Lower leg skin (tissue), 4 donors: ENCODE measurements at places on chromosomes 5 and 9. TPM values are rescaled to one million over a fixed set of nuclear protein-coding genes. Genes with fewer than 3 reads are reported as not detected.
A peak's percentile ranks its signal among the peaks of the same experiment; 100 is the strongest.

The KLF9 gene
- 198 TPM for total RNA-seq

The NEUROG1 gene
- not detected for total RNA-seq

GRCh38 chr9:127886401-127886972, 9.0 kb upstream of the AK1 start:
- no peak for DNase-seq

The KCTD16 gene
- total RNA-seq, result not detected

DNA sequence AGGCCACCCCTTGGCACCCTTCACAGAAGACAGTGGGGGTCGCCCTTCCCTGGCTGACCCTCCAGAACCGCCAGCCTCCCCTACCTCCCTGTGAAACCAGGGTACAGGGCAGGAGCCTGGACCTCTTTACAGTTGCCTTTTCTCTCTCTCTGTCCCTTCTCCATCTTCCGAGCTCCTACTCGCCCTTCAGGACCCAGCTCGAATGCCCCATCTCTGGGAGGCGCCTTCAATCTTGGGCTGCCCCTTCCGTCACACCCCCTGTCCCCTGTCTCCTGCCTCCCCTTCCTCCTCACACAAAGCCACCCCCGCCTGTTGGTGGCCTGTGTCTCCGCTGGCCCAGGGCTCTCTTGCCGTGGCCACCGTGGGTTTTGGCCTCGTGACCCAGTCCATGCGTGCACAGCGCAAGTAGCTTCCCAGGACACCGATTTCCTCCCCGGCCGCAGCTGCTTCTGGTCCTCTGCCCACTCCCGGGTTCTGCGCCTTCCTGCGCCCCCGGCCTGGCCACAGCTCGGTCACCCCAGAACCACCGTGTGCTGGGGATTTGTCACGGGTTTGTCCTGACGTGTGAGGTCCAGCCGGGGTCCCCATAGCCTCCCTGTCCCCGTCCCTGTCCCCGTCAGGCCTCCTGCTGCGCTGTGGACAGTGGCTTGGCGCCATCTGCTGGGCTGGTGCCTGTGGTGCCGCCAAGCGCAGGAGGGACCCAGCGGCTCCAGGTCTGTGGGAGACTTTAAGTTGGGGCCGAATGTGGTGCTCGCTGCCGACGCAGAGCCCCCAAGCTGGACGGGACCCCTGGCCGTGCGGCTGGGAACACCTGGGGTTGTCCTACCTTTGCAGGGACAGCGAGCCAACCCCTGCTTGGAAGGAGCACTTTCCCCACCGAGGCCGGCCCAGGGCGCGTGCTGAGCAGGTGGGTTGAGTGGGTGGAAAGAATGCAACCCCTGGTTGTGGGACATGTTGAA, 4.0 kb upstream of the TMEM250 start:
- peak; percentile 66 for DNase-seq

DNA sequence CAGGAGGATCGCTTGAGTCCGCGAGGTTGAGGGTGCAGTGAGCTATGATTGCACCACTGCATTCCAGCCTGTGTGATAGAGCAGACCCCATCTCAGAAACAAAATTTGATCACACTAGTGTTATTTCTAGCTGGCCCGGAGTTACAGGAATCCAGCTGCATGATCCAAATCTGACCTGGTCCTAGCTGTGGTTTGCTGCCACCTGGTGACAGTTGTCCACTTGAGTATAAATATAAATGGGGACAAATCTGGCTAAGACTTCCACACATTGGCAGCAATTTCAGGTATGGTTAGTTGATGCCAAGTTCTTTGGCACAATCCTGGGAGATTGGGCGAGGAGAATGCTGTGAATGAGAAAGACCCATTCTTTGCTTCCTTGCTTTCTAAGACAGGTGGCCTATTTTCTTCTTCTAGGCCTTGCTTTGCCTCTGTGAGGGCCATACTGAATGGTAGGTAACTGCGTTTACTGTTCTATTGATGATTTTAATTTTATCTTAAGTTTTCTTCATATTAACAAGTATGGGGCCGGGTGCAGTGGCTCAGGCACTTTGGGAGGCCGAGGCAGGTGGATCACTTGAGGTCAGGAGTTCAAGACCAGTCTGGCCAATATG, 35.4 kb downstream of the UBE2R2 start:
- no peak for DNase-seq

DNA sequence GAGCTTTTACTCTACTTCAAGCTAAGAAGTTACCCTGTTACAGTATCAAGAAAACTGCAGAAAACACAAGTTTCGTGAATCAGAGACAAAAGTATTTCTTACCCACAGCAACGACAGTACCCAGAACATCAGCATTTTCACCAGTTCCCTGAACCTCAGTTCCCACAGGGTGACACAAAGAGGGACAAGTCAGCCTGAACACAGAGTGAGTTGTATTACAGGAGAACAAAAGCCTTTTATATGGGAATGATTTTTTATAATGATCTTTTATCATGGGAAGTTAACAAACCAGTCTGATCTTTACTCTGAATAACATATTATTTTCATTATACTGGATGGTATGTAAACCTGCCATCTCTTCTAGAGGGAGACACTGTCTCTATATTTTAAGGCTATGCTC, 139.0 kb upstream of the ITGA1 start:
- no peak for DNase-seq

GRCh38 chr5:68740226-68740910, 353.4 kb upstream of the SLC30A5 start:
- DNase-seq, result no peak

GRCh38 chr9:110033869-110034268, 174.1 kb downstream of the C9orf152 start:
- DNase-seq, result no peak

- peak; percentile 2 for DNase-seq
These were observed 3.7 kb downstream of the ACTL7B start for GRCh38 chr9:108852079-108852478.

- DNase-seq, result no peak
These were observed 56.7 kb upstream of the BASP1 start for GRCh38 chr5:17160756-17161040.

DNA sequence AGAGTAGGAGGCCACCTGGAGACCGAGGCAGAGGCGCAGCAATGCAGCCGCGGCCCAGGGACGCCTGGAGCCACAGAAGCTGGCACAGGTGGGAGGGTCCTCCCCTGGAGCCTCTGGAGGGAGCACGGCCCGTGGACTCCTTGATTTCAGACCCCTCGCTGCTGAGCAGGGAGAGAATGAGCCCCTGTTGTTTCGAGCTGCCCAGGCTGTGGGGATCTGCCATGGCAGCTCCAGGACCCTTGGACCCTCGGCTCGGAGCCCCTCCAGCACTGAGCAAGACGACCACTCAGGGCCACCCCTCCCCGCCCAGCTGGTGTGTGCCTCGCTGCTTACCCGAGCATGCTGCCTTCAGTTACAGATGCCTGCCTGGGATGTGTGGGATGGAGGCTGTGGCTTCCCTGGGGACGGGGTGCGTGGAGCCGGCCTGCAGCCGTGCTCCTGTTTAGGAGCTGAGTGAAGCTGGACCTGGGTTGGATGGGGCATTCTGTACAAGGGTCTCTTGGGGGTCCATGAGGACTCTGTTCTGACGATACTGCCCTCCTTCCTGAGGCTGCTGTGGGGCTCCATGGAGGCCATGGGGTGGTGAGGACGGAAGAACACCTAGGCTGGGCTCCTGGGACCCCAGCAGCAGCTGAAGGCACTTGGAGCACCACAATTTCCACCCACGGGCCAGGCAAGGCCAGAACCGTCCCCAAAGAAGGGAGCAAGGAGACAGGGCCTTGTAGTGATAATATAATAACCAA, 115.1 kb upstream of the LPCAT1 start:
- peak; percentile 70 for DNase-seq

The ERAP2 gene
- total RNA-seq, result 11.0 TPM

The PCDHB13 gene
- 5.2 TPM for total RNA-seq

DNA sequence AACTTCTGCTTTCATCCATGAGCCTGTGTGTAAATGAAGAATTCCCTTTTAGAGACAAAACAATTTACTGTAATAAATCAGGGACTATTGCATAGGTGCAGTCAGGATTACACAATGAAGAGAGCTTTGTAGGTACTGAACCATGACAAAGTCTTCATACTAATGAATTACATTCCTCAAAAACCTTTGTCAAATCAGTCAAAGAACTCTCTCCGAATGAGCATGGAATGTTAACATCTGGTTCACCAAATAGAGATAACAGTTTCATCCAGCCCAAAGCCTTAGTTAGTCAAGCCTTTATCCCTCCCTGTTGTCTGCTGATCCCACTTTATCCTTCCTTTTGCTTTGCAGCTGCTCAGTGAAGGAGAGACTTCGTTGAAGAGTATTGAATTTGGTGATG, 62.9 kb upstream of the DMRTA1 start:
- no peak for DNase-seq

- no peak for DNase-seq
These were observed 211.7 kb downstream of the DENND1A start for GRCh38 chr9:123718188-123718587.

The CNTNAP3 gene
- total RNA-seq, result 15.7 TPM

DNA sequence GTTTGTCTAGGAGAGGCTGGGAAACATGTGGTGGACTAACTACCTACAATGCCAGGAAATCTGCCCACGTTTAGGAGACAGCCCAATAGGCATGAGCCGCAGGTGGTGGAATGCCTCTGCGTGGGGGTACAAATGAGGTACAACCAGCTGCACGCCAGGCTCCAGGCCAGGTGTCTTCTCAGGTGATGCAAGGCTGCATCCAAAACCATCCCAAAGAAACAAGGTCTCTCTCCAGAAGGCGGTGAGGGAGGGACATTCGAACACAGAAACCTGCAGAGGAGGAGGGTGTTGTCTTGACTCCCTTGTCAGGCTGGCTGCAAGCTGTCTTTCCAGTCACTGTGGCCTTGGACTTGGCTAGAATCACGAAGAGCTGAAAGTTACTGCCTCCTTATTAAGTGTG, 11.6 kb downstream of the ANKH start:
- DNase-seq, result no peak

- no peak for DNase-seq
These were observed 456 bp downstream of the ZNF79 start for GRCh38 chr9:127424676-127424999.

DNA sequence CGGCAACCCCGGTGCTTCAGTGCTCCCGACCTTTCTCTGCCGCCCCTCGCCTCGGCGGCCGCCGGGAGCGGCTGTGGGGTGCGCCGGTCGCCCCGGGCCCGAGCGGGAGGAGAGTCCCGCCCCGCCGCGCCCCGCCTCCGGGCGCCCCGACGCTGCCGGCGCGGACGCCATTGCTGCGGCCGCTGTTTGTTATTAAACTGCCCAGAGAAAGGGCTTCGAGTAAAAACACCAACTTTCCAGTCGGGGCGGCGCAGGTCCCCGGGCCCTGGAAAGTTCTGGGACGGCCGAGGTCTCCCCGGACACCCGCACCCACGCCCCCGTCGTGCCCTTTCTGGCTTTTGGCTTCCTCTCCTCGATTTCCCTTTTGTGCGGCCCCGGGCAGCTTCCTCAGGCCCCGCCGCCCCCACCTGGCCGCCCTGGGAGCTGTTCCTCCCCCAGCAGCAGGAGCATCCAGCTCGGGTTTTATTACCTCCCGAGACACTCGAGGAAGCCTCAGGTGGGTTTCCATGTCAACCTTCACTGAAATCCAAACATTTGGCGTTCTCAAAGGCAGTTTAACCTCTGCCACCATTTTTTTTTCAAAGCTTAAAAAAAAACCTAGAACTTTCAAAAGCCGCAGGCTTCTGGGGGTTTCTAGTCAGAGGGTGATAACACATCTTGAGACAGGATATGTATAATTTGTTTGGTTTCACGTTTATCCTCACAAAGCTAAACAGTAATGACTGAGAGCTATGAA, 334.4 kb downstream of the CWC27 start:
- DNase-seq, result peak; percentile 25

The ADAMTSL1 gene
- total RNA-seq, result 1.9 TPM

DNA sequence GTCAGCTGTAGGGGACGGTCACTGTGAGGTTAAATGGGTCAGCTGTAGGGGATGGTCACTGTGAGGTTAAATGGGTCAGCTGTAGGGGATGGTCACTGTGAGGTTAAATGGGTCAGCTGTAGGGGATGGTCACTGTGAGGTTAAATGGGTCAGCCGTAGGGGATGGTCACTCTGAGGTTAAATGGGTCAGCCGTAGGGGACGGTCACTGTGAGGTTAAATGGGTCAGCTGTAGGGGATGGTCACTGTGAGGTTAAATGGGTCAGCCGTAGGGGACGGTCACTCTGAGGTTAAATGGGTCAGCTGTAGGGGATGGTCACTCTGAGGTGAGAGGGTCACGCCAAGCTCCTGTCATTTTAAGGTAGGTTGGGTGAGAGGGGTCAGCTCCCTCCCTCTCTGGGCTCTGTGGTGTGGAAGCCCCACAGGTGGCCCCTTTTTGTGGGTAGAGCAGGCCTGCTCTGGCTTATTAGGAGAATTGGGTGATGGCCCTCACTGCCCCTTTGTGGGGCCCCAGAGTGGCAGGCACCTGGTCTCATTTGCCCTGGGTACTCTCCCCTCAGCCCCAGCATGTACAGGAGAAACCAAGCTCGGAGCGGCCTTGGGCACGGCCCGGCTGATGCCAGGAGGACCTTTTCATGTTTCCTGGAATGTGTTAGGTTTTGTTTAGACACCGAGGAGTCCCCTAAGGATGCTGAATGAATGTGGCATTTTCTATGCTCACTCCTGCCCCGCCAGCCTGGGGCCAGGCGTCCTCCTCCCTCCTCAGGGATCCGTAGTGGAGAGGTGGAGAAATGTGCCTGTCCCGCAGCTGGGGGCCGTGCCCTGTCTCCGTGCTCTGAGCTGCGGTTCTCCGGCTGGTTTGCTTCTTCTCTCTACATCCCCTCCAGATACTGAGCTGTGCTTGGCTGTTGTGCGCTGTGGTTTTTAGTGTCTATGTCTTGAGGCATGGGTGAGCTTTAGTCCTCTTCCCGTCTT, 31.4 kb downstream of the AHRR start:
- no peak for DNase-seq

DNA sequence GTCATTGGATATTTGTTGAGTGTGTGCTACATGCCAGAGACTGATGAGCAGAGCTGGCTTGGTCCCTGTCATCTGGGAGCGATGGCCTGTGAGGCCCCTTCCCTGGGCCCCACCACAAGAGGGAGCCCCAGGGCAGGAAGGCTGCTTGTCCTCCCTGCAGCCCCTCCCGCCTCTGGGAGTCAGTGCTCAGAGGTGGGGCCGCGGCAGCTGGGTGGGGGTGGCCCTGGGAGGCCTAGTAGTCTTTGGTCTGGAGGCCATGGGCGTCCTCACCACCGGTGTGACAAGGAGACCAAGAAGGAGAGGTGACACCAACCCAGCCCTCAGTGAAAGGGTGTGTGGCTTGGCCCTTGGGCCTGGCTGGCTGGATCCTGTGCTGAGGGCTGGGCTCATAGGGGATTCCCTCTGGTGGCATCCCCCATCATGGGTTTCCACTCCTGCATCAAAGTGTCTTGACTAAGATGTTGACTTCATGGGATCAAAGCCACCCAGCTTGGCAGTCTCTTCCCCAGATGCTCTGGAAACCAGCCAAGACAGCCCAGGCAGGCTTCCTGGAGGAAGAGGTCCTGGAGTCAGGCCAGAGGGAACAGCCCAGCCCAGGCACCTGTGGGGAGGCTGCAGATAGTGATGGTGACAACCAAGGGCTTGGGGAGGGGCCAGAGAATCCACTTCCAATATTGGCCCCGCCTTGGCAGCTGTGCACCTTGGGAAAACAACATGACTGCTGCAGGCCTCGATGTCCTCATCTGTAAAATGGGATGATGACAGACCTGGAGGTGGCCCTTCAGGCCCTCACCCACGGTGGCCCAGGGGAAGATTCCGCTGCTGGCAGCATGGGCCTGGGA, 166.7 kb downstream of the GAPVD1 start:
- DNase-seq, result no peak

The IL5 gene
- not detected for total RNA-seq
